Memory B cell (primary cell): ENCODE measurements at places on chromosomes 12 and 14.

GRCh38 chr14:92144708-92145107 lies 22.9 kb downstream of the CPSF2 start:
- H3K36me3 ChIP-seq: peaks cover 32% of the 10 kb centered on the region
- H3K27ac ChIP-seq: no peak overlapping the region
- H3K27me3 ChIP-seq: no peaks in the 10 kb centered on the region
- no peak overlapping the region for H3K4me3 ChIP-seq
- no peak for DNase-seq

- no peak for DNase-seq
- peaks cover 28% of the 10 kb centered on the region for H3K4me1 ChIP-seq
- H3K27ac ChIP-seq: no peak overlapping the region
- H3K4me3 ChIP-seq: no peak overlapping the region
- H3K27me3 ChIP-seq: no peaks in the 10 kb centered on the region
Observed at GRCh38 chr14:99475179-99475578, 5.5 kb downstream of the SETD3 start.

DNA sequence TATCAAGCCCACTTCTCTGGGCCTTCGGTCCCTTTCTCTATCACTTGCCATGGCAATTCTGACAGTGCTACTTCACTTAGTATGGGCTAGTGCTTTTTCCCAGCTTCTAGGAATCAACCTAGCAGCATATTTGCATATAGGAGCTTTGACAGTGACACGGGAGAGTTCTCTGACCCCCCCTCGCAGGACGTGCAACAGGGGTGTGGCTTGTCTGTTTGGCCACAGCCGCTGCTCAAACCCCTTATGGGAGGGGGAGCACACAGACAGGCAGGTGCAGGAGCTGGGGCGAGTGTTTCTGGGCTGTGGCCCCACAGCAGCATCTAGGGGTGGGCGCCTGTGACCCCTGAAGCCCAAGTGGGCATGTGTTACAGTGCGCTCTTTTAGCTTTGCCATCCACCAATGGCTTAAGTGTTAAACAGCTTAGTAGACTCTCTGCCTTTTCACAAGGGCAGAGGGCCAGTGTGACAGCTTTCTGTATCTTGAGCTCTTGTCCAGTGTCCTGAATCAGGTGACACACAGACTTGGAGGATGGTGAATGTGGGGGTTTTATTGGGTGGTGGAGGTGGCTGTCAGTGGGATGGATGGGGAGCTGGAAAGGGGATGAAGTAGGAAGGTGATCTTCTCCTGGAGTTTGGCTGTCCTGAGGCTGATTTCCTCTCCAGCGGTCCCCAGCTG lies 229.3 kb downstream of the PCNX1 start:
- H3K4me3 ChIP-seq: no peak overlapping the region
- peaks cover 1% of the 10 kb centered on the region for H3K27me3 ChIP-seq
- no peak for DNase-seq
- H3K36me3 ChIP-seq: no peaks in the 10 kb centered on the region

GRCh38 chr14:72929316-72930080 lies 3.2 kb downstream of the DCAF4 start:
- H3K4me3 ChIP-seq: no peak overlapping the region
- peaks cover 7% of the 10 kb centered on the region for H3K36me3 ChIP-seq
- H3K27me3 ChIP-seq: no peaks in the 10 kb centered on the region

DNA sequence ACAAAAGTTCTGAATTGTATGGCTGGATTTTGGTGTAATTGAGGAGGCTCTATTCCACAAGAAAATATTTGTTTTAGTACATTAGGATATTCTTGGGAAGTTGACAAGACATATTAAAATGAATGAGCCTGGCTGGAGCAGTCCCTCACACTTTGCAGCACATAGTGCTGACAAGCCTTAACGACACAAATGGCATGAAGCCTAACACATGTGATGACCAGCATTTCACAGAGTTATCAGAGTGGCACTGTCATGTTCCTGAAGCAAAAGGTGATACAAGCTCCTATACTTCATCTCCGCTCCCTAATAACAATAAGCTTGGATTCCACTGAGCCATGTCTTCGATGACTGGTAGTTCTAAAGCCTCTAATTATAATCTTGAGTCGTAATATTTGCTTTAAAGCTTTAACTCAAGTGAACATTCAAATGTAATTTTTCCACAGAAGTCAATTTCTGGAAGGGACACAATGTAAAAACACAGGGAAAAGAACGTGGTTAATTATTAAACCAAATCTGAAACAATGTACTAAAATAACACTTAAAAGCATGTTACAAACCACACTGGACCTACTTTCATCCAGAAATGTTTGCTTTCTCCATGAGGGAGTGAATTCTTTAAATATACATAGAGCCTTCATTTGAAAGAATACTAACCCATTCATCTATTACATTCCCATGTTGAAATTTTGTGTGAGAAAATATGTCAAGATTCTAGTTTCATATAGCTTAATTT lies 49.6 kb downstream of the GRIP1 start:
- no peak overlapping the region for H3K4me3 ChIP-seq
- no peak overlapping the region for H3K27ac ChIP-seq
- no peaks in the 10 kb centered on the region for H3K36me3 ChIP-seq
- no peak for DNase-seq
- peaks cover 5% of the 10 kb centered on the region for H3K4me1 ChIP-seq

DNA sequence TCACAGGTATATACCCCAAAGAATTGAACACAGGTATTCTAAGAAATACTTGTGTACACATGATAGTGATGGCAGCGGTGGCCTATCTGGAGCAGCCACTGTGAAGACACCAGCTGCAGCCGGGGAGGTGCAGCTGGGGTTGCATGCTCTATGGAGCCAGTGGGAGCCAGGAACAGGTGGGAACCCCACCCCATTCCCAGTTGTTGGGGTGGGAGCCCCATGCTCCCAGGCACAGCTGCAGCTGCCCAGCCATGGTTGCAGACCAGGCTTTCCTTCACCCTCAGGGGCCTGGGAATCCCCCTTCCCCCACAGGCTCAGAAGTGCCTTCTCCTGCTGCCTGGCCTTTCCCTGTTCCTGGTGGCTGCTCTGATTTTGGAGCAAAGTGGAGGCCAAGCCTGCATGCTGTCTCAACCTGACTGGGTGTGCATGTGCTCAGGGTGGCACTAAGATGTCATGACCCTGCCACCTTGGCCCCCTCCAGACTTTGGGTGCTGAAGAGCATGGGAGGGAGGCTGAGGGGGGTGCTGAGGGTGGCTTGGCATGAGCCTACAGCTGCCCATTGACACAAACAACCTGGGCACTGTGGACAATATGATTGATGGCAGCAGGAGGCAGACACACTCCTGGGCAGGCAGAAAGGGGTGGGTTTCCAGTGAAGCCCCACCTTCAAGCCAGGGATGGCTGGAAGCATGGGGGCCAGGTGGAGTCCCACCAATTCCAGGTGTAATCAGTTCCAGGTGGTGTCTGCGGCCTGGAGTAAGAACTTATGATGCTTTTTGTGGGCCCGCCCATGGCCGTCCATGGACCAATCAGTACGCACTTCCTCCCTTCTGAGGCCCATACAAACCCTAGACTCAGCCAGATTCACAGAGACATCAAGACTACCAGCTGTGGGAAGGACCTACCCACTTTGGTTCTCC lies 234.7 kb downstream of the ADGRD1 start:
- no peak for DNase-seq
- H3K36me3 ChIP-seq: no peaks in the 10 kb centered on the region
- H3K27ac ChIP-seq: no peak overlapping the region
